ENCODE measurements at places on chromosomes 3 and 15. TPM values are rescaled to one million over a fixed set of nuclear protein-coding genes. Genes with fewer than 3 reads are reported as not detected.

The NR1I2 gene
- total RNA-seq, result under 0.01 TPM

The SLC9C1 gene
- 0.13 TPM for total RNA-seq

The ZNF621 gene
- total RNA-seq, result 16.0 TPM

The AMIGO3 gene
- total RNA-seq, result not detected

The WWTR1 gene
- total RNA-seq, result 134 TPM

The ITIH1 gene
- total RNA-seq, result 0.56 TPM

The SMC4 gene
- 78.9 TPM for total RNA-seq

The TBCCD1 gene
- total RNA-seq, result 14.7 TPM

The LDHAL6B gene
- total RNA-seq, result not detected

The IGSF10 gene
- 1.7 TPM for total RNA-seq

The DBR1 gene
- total RNA-seq, result 14.9 TPM

The ATP8B4 gene
- total RNA-seq, result 0.75 TPM

The STOML1 gene
- 22.4 TPM for total RNA-seq

The GHSR gene
- not detected for total RNA-seq

The SYNPR gene
- total RNA-seq, result not detected

The THSD4 gene
- total RNA-seq, result 21.9 TPM

The LRTM1 gene
- total RNA-seq, result not detected

The RLBP1 gene
- not detected for total RNA-seq

The CILP gene
- total RNA-seq, result not detected

The HCN4 gene
- total RNA-seq, result not detected

The HRG gene
- total RNA-seq, result not detected

The GOLGA6L10 gene
- total RNA-seq, result 0.13 TPM

The MYLK gene
- 234 TPM for total RNA-seq

The AP3B2 gene
- total RNA-seq, result 0.40 TPM

The IL5RA gene
- total RNA-seq, result not detected

The PIAS1 gene
- 16.0 TPM for total RNA-seq

The USF3 gene
- total RNA-seq, result 3.8 TPM

The VIPR1 gene
- total RNA-seq, result 1.4 TPM

The CFAP100 gene
- not detected for total RNA-seq

The ALDH1A3 gene
- total RNA-seq, result 47.1 TPM

All from aortic smooth muscle cell (primary cell).